ENCODE measurements at places on chromosomes 3 and 15.

DNA sequence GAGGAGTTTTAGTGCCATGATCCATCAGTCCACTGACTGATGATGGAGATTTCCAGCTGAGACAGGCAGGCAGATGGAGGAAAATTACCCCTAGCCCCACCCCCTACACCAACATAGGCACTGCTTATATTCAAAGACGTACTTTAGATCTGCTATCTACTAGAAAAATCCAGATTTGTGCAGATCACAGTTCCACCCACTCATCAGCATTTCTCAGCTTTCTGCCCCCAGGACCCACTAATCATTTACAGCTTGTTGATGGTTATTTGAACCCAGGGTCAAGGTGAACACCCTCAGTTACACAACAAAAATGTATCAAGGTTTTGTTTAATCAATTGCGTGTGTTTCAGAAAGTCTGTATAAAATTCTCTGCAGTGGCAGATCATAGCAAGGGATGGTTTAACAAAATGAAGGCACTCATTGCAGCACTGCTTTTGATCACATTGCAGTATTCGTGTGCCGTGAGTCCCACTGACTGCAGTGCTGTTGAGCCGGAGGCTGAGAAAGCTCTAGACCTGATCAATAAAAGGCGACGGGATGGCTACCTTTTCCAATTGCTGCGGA is at the start of gene HRG:
Gene HRG, plus strand, starts transcription at position 390 of the 564 bp plus-strand sequence. Its CDS starts 18 bp downstream, at position 408.
- no peak for DNase-seq

- DNase-seq = no peak
Observed at GRCh38 chr15:64754663-64755426, 20.5 kb downstream of the RBPMS2 start.

DNA sequence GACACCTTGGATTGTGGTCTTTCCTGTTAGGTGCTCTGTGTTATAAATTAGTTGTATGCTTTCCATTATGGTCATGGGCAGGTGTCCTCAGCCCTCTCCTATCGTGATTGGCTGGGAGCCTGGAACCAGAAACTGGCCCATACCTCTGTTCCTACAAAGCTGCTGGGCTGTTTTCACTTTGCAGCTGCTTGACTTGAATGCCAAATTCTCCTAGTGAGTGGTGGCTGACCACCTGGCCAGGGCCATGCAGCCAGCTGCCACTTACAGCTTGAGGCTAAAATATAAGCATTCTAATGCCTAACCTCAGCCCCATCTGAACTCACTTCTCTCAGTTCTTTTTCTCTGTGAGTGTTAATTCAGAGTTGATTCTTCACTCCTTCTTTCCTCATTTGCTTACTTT is 239.3 kb upstream of the GBE1 start:
- no peak for DNase-seq

DNA sequence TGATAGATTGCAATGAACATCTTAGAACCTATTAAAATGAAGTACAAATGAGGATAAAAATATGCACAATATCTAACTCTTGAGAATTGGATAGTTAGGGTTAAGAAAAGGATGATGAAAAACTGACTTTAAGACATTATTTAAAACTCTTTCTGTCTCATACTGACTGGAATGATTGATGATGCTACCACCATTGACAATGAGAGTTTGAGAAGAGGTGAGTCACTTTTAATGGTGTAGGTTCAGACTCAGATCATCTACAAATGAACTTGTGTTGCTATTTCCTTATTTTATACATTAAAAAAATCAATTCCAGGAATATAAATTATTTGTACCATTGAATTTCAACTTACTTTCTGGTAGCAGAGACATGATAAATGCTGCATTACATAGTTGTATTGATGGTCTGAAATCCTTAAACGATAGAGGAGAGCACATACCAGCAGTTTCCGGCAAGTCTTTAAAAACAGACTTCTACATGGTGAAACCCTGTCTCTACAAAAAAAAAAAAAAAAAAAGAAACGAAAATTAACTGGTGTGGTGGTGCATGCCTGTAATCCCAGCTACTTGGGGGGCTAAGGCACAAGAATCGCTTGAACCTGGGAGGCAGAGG is 409.0 kb downstream of the OTOL1 start:
- no peak for DNase-seq

GRCh38 chr3:37801966-37802365 is 59.7 kb upstream of the CTDSPL start:
- DNase-seq = no peak

GRCh38 chr3:132592216-132592615 is 4.9 kb upstream of the ACKR4 start:
- DNase-seq = peak; percentile 55

- no peak for DNase-seq
Observed at GRCh38 chr15:63605816-63606215, 8.6 kb downstream of the FBXL22 start.

GRCh38 chr3:37987751-37988179 is 2.8 kb upstream of the VILL start:
- no peak for DNase-seq

DNA sequence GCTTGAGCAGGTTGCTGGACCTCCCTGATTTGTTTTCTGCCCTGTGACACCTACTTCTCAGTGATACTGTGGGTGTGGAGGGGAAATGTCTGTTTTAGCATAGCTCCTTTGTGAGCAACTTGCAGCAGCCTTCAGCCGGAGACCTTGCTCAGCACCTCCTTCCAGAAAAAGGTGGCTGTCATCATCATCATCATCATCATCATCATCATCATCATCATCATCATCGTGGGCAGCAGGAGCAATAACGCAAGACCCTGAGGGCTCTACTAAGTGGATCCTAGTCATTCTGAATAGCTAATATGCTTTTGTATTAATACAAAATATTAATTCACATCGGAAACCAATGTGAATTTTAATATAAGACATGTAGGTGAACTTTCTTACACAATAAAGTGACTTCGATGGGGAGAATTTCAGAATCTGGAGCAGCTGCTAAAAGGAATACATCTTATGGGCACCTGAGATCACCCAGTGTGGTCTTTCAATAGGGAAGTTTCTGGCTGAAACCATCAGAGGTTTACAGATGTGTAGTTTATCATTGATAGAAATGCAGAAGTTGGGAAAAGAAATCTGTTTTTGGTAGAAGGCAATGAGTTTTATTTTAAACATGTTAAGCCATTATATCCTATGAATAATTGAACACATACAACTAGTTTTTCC is 8.6 kb downstream of the GABRR3 start:
- no peak for DNase-seq

GRCh38 chr3:151974067-151974466 is 100.6 kb downstream of the SUCNR1 start:
- DNase-seq = peak; percentile 35

DNA sequence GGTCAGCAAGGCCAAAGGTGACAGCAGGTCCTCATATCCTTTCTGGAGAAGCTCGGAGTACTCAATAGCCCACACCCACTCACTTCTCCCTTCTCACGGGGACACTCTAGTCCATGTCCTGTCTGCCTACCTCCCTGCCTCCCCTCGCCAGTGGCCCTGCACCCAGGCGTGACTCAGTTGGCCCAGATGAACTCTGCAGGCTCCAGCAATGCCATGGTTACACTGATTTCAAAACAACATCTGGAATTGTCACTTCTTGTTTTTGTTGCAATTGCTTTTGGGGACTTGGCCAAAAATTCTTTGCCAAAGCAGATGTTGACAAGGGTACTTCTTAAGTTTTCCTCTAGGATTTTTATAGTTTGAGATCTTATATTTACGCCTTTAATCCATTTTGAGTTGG is 13.0 kb downstream of the IL16 start:
- no peak for DNase-seq

GRCh38 chr15:68994149-68994548 is 20.3 kb upstream of the NOX5 start:
- peak; percentile 60 for DNase-seq

GRCh38 chr3:172098698-172099494 is 59.5 kb downstream of the FNDC3B start:
- DNase-seq = no peak

DNA sequence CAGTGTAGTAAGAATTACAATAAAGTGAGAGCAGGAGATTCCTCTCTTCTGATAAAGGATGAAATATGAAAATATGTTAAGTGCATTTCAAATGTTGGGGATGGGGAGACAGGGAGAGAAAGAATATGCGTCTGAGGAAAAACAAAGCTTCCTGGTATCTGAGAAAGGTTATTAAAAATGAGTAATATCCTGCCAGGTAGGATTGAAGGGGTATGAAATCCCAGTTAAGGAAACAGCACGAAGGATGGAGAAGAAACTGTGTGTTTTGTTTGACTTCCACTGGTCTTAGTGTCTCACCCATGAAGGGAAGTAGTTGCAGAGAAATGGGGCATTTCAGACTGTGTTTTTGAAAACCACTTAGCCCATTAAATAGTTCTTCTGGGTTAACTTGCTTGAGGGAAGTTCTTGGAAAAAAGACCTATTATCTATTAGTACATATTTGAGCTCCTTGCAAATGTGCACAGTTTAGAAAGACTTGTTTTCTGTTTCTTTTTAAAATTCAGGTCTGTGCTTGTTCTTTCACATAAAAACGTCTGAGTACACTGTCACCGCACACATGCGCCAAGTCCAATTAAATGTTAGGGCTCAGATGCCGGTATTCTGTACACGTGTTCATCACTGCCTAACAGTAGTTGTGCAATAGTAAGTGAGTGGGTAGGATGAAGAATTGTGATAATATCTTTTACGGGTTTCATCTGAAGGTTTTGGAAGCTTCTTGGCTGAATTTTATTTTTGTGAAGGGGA is 196.1 kb upstream of the P2RY1 start:
- DNase-seq = peak; percentile 29

GRCh38 chr3:197224034-197224444 is 74.4 kb downstream of the DLG1 start:
- peak; percentile 59 for DNase-seq

DNA sequence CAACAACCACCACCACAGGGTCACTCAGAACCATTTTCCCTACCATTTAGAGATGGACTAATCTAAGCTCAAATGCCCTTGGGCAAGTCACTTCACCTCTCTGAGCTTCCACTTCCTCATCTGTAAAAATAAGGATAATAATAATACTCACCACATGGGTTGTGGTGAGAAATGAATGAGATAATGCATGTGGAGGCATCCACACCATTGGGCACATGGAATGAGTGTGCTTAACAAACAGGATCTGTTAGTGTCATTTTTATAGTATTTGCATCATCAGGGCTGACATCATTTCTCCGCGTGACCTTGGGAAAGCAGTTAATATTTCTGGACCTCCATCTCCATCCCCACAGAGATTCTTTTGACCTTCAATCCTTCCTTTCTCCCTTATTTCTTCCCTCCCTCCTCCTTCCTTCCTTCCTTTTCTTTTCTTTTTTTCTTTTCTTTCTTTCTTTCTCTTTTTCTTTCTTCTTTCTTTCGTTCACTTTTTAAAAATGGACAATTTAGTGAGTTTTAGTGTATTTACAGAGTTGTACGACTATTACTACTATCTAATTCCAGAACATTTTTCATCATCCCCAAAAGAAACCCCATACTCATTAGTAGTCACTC is 7.7 kb upstream of the RFT1 start:
- no peak for DNase-seq

DNA sequence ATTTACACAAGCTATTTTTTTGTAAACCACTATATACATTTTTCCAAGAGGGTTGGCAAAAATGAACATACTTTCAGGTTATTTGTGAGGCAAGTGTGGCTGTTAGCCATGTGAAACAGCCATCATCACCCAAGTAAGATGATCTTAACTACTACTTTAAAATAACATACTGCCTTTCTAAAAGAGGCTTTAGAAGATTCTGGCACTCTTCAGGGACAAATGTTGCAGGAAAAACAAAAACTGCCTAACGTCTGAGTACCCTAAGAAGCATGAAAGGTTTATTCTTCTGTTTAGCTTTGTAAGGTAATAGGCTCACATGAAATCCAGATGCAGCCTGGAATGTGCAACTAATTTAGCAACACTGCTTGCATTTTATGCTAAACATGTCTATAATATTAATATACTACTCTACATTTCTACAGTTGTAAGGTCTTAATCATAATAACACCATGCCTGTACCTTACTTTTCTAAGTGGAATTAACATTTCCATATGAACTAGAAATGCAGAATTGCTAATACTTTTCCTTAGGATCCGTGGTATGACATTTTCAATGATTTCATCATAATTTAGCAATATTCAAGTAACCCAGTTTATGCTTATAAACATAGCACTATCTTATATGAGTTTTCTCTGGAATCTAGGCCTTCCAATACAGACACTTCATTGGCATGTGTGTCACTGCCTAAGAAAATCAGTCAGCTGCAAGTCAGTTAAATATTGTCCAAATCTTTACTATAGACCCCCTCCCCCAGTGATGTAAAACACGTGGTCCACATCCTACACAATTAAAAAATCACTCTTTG is 4.5 kb upstream of the LSAMP start:
- peak; percentile 50 for DNase-seq

GRCh38 chr15:77335298-77335697 is 84.6 kb downstream of the PEAK1 start:
- peak; percentile 49 for DNase-seq

DNA sequence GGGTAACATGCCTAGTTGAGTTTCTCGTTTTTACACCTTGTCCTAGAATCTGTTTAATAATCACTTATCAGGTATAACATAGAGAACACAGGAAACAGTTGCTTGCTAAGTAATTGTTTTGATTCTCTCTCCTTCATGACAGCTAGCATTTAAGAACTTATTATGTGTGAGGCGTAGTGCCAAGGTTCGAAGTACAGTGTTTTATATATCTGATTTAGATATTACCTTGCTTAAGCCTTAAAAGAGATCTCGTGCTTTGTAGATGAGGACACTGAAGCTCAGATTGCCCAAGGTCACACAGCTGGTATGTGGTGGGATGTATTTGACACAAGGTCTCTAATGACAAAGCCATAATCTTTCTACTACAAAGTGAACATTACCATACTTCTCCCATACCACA is 29.0 kb upstream of the IFT57 start:
- no peak for DNase-seq

DNA sequence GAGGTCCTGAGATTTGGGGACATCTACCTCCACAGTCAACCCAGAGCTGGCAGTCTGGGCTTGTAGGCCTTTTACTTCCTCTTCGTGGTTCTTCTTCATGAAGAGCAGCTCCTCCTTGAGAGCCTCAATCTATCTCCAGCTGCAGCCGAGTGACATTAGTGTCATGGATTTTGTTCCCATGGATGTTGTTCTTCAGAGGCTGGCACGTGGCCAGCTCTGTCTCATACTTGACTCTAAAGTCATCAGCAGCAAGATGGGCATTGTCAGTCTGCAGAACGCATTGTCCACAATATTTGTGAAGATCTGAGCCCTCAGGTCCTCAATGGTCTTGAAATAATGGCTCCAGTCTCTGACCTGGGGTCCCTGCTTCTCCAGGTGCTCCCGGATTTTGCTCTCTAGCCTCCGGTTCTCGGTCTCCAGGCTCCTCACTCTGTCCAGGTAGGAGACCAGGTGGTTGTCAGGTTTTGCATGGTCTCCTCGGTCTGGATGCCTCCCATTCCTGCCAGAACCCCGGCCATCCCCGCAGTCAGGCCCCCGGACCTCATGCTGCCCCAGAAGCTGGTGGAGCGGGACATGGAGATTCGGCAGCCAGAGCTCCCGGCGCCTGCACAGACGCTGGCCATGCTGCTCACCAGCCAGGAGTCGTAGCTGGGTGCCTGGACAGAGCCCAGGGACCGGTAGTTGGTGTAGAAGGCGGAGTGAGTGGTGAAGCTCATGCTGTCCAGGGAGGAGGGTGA is 3.4 kb upstream of the CCNL1 start:
- no peak for DNase-seq

- DNase-seq = no peak
Observed at GRCh38 chr3:134838599-134838998, 43.5 kb downstream of the EPHB1 start.

- no peak for DNase-seq
Observed at GRCh38 chr3:52471371-52472238, 16.2 kb downstream of the NISCH start.

Data from fibroblast of skin of abdomen (primary cell).